HFFc6 (cell line): ENCODE measurements at places on chromosomes 11 and 22.
A peak's percentile ranks its signal among the peaks of the same experiment; 100 is the strongest.

DNA sequence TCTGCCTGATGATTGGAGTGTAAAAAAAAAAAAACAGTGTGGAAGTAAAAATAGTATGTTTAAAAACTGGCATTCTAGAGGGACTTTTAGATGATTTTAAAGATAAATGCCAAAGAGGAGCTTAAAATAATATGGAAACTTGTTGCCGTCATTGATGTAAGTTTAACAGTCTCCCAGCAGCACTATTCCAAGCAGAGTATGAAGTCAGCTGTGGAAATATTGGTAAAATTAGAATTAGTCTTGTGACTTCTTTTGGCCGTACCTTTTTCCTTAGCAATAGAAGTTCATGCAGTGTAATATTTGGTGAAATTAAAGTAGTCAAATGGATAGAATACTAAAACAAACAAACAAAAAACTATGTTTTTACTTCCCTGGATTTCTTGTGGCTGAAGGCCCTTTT is 134.9 kb downstream of the METTL15 start:
- H3K4me1 ChIP-seq: peaks cover 48% of the 10 kb centered on the region
- no peaks in the 10 kb centered on the region for H3K27me3 ChIP-seq
- no peak for DNase-seq
- peaks cover 21% of the 10 kb centered on the region for H3K36me3 ChIP-seq

DNA sequence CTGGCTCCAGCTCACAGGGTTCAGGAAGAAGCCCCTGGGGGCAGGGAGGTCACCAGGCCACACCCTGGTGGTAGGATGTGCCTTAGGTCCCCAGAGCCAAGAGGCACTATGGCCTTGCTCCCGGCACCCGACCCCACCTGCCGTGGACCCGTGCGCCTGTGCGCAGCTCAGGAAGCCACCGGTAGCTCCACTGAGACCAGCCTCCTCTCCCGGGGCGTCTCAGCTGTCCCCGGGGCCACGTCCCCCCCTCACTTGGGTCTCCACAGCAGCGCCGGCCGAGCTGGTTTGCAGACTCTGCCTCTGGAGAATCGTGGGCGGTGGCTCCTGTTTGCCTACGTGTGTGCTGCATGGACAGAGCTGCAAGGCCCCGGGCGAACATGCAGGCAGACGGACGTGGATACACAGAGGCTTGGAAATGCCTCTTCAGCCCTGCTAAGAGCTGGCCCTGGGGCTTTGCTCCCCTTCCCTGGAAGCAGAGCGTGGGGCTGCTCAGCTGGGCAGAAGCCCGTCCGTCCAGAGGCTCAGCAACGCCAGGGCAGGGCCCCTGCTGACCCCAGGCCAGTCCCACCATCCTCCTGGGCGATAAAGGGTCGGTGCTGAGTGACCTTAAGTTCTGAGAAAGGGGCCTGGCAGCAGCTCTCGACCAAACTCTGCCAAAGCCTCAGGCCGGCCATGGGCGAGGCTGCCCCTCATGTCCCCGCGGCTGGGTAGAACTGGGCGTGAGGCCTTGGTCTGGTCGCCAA is 15.3 kb upstream of the MUC5B start:
- peaks cover 7% of the 10 kb centered on the region; the same call in 1 of the 2 replicates for H3K36me3 ChIP-seq
- H3K27ac ChIP-seq: no peak overlapping the region
- H3K4me1 ChIP-seq: no peaks in the 10 kb centered on the region
- peaks cover 14% of the 10 kb centered on the region; the same call in 1 of the 2 replicates for H3K27me3 ChIP-seq
- H3K4me3 ChIP-seq: no peak overlapping the region
- no peak for DNase-seq

GRCh38 chr11:30481330-30481729 is 104.8 kb downstream of the MPPED2 start:
- no peaks in the 10 kb centered on the region for H3K36me3 ChIP-seq
- DNase-seq: no peak
- H3K27me3 ChIP-seq: peaks cover 4% of the 10 kb centered on the region; the same call in 1 of the 2 replicates
- no peaks in the 10 kb centered on the region for H3K4me1 ChIP-seq
- H3K4me3 ChIP-seq: no peak overlapping the region

GRCh38 chr22:26825960-26826935 is 168.9 kb downstream of the MIAT start:
- H3K27ac ChIP-seq: no peak overlapping the region
- peaks cover 9% of the 10 kb centered on the region for H3K4me1 ChIP-seq
- peaks cover 18% of the 10 kb centered on the region for H3K27me3 ChIP-seq
- no peak overlapping the region for H3K4me3 ChIP-seq

GRCh38 chr11:119594639-119595249 is 134.3 kb downstream of the NECTIN1 start:
- no peaks in the 10 kb centered on the region; the same call in 1 of the 2 replicates for H3K27me3 ChIP-seq
- no peaks in the 10 kb centered on the region for H3K36me3 ChIP-seq
- peak overlapping the region; percentile 54 for H3K27ac ChIP-seq
- peak; percentile 46 for DNase-seq
- peak overlapping the region; percentile 66 for H3K4me3 ChIP-seq
- peaks cover 54% of the 10 kb centered on the region for H3K4me1 ChIP-seq

DNA sequence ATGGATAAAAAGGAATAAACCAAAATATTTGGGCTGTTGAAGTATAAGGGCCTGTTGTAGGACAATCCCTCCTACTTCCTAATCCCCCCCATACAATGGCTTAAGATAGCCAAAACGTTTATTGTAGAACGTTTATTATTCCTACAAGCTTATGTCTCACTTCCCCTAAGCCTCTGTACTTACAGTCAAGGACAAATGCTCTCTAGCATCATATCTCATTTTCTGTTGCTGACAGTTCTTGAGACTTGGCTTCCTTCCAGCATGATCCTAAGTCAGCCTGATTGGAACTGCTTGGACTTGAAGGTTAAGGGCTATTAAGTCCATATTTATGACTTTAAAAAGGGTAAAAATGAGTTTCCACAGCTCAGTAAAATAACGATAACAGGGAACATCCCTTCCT is 8.8 kb downstream of the MISFA start:
- DNase-seq: no peak
- H3K36me3 ChIP-seq: peaks cover 20% of the 10 kb centered on the region
- H3K27ac ChIP-seq: no peak overlapping the region

GRCh38 chr11:95084509-95084908 is 5.1 kb upstream of the ENDOD1 start:
- peaks cover 12% of the 10 kb centered on the region for H3K27me3 ChIP-seq
- no peaks in the 10 kb centered on the region for H3K36me3 ChIP-seq
- no peak for DNase-seq
- no peak overlapping the region for H3K4me3 ChIP-seq
- H3K27ac ChIP-seq: no peak overlapping the region

GRCh38 chr22:48662476-48663135 is 1165.1 kb downstream of the BRD1 start:
- no peak overlapping the region for H3K4me3 ChIP-seq
- H3K27ac ChIP-seq: no peak overlapping the region
- no peak for DNase-seq
- peaks cover 15% of the 10 kb centered on the region; the same call in 1 of the 2 replicates for H3K36me3 ChIP-seq
- no peaks in the 10 kb centered on the region for H3K27me3 ChIP-seq

DNA sequence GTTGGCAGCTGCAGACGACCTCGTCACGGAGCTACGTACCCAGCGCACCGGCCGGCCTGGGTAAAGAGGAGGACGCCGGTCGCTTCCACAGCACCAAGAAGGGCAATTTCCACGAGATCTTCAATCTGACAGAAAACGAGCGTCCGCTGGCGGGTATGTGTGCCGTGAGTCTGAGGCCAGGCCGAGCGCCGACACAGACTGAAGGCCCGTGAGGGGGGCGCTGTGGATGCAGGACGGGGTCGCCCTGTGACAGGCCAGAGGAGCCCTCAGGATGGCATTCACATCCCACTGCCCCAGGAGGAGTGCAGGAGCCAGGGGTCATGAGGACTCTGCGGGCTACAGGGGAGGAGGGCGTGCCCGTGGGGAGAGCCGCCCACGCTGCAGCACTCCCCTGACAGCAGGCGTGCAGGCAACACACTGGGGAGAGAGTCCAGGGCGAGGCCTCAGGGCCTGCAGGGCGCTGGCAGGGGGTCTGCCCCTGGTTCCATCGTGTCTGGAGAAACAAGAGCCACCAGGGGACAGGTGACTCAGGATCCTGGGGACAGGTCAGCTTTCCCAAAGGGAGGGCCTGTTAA is 53.6 kb downstream of the GRAMD4 start:
- H3K27ac ChIP-seq: no peak overlapping the region
- no peak for DNase-seq
- H3K27me3 ChIP-seq: no peaks in the 10 kb centered on the region; the same call in 1 of the 2 replicates
- no peaks in the 10 kb centered on the region for H3K36me3 ChIP-seq
- H3K4me3 ChIP-seq: no peak overlapping the region
- H3K4me1 ChIP-seq: no peaks in the 10 kb centered on the region

DNA sequence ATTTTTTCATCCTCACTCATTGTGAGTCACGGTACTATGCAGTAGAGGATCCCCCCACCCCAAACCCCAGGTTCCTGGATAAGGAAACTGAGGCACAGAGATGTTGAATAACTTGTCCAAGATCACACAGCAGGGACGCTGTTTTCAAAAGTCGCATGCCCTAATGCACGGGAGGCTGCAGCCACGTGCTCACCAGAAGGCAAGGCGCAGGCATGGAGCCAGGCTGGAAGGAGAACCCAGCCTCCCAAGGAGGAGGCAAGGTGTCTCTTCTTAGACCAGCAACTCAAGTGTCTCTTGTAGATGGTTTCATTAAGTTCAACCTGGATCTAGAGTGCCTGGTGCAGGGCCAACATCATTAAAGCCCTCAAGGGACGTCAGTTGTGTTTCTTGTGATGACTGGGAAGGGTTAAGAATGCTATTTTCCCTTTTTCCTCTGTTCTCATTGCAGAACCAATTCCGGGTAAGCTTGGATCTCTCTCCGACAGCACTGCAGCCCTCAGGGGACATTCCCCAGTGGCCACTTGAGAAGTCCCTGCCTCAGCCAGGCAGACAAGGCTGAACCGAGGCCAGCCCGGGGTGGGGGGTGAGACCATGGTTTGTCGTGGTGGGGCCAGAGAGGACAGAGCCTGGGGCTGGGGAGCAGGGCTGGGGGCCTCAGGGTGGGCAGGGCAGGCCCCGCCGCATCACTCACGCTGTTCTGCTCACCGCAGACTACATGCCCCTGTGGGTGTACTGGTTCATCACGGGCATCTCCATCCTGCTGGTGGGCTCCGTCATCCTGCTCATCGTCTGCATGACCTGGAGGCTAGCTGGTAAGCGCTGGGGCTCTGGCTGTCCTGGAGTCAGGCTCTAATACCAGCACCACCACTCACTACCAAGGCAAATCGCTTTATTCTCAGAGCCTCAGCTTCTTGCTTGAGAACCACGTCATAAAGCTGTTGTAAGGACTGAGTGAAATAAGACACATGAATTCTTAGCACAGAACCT is 15.7 kb downstream of the TMEM121B start:
- H3K4me3 ChIP-seq: no peak overlapping the region
- peaks cover 5% of the 10 kb centered on the region; the same call in 1 of the 2 replicates for H3K4me1 ChIP-seq
- no peaks in the 10 kb centered on the region; the same call in none of the 2 replicates for H3K27me3 ChIP-seq
- no peak for DNase-seq
- H3K27ac ChIP-seq: no peak overlapping the region
- peaks cover 15% of the 10 kb centered on the region for H3K36me3 ChIP-seq

GRCh38 chr22:45308957-45309421 is 745 bp upstream of the FAM118A start:
- peaks cover 4% of the 10 kb centered on the region for H3K27me3 ChIP-seq
- peaks cover 9% of the 10 kb centered on the region; the same call in 1 of the 2 replicates for H3K36me3 ChIP-seq
- H3K4me3 ChIP-seq: peak overlapping the region; percentile 86
- no peak for DNase-seq
- H3K27ac ChIP-seq: peak overlapping the region; percentile 84
- peaks cover 32% of the 10 kb centered on the region for H3K4me1 ChIP-seq
